ENCODE measurements at places on chromosomes 5 and 9. TPM values are rescaled to one million over a fixed set of nuclear protein-coding genes. Genes with fewer than 3 reads are reported as not detected.

Gene CDC20B
- not detected for total RNA-seq

Gene TMEM252
- not detected for total RNA-seq

Gene PDGFRB
- total RNA-seq, result 52.9 TPM

Gene NUTM2F
- total RNA-seq, result not detected

Gene FOXD4L5
- total RNA-seq, result 0.08 TPM

Gene CRHBP
- total RNA-seq, result 0.82 TPM

Gene ZNF354B
- total RNA-seq, result 3.3 TPM

Gene GMCL2
- not detected for total RNA-seq

Gene PIP5KL1
- 0.94 TPM for total RNA-seq

Gene QRFP
- not detected for total RNA-seq

Gene PRR7
- total RNA-seq, result 2.0 TPM
